ENCODE measurements at places on chromosomes 5 and 9.

DNA sequence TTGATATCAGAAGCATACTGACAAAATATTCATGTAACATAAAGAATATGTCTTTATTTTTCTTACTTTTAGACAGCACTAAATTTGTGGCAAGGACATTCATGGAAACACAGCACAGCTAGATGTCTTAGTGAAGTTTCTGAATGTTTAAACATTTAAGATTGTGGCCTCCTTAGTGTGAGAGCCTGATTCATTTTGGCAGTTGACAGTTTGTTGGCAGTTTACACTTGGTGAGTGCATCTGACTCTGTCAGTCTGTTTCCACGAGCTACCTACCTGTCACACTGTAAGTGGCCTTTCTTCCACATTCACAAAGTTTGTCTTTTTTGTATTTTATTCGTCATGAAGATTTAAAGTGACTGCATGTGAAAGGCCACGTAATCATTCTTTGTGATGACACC lies 436.8 kb downstream of the TUSC1 start:
- DNase-seq = no peak

- DNase-seq = no peak
These were observed 557.7 kb upstream of the KLF4 start for GRCh38 chr9:108047264-108047663.

DNA sequence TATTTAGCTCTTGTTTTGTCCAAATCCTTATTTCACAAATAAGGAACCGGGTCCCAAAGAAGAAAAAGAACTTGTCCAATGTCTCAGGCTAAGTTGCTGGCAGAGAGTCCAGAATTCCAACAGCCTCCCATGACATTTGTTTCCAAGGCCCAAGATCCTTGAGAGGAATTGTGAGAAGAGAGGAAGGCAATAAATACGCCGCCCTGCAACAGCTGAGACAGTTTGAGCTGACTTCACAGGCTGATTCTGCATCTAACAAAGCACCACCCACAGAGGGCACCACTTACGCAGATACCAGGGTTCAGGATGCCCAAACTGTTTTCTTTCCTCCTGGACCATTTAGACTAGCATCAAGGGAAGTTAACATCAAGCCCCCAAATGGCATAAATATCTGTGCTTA lies 211.3 kb downstream of the FAM114A2 start:
- no peak for DNase-seq

- no peak for DNase-seq
These were observed 18.4 kb downstream of the TRIM32 start for GRCh38 chr9:116705531-116705930.

- no peak for DNase-seq
These were observed 88.2 kb downstream of the LIFR start for GRCh38 chr5:38468202-38468673.

DNA sequence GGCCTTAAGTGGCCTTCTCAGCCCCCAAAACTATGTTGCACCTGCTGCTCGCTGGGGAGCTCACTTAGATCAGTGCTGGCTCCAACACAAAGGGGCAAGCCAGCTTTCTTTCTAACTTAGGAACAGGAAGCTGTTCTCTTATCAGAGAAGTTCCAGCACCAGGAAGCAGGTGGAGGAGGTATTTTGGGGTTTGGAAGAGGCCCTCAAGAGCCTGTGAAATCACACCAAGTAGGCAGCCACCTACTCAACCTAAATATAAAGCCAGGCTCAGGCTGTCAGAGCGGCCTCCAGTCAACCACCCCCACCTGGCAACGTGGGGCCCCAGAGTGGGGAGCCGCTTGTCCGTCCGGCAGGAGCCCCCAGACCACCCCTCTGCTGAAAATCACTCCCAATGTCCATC lies 152.8 kb downstream of the OLFM1 start:
- no peak for DNase-seq

DNA sequence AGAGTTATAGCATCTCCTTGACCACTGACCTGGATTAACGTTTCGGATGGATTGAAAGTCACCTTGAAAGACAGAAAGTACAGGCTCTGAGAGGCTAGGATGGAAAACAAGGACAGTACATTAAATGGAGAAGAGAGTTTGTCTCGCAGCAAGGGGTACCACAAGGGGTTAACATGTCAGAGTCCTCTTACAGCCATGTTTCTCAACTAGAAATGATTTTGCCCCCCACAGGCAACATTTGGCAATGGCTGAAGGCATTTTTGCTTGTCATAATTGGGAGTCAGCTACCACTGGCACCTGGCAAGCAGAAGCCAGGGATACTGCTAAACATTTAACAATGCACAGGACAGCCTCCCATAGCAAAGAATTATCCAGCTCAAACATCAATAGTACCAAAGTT lies 90.8 kb upstream of the EQTN start:
- DNase-seq = no peak

DNA sequence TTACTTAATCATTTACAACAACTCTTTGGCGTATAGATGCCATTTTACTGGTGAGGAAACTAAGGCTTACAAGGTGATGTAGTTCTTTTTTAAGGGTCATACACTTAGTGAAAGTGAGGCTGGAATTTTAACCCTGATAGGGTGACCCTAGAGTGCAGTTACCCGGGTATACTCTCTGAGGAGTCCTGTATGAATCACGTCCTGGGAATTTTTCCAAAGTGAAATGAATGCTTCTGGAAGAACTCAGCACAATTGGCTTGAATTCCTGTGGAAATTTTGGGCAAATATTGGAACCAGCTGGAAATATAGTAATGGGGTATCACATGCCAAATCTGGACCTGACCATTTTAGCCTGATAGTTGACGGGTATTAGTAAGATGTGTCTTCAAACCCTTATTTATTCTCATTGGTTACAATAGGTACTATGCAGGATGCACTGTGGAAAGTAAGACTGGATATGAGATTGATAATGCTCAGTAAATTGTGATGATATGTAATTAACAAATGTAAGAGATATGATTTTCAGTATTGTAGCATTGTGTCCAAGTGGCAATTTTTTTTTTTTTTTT lies 14.8 kb downstream of the SUB1 start:
- no peak for DNase-seq

DNA sequence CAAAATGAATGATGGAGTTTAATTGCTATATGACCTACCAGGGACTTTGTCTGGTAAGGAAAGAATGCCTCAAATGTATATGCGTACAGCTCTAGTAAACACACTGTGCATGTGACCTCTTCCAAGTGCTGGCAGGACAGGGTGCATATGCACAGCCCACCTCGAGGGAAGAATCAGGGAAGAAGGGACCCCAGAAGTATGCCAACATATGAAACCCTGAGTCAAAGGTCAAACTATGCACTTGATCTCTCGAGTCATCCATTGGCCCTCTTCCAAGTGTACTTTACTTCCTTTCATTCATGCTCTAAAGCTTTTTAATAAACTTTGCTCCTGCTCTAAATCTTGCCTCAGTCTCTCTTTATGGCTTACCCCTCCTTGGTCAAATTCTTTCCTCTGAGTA lies 804.6 kb upstream of the COX7C start:
- no peak for DNase-seq

DNA sequence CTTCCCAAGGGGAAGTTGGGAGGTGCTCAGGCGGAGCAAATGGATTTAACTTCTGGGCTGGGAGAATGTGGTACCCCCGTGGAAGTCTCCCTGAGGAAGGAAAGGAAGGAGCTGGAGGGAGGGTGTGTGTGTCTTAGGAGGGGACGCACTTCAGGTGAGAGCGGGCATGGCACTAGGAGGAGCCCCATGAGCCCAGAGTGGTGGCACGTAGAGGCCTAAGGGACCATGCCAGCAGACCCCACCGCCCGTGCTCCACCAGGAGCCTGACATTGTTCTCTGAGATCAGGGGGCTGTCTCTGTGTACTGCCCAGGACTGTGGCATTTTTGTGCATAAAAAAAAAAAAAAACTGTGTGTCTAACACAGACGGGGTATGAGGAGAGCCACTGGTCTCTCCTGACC lies 18.5 kb upstream of the AHRR start:
- DNase-seq = no peak

- DNase-seq = no peak
These were observed 23.4 kb downstream of the LIX1 start for GRCh38 chr5:97119007-97119390.
